ENCODE measurements at places on chromosomes 2 and 18. TPM values are rescaled to one million over a fixed set of nuclear protein-coding genes. Genes with fewer than 3 reads are reported as not detected.

The ABCG5 gene
- not detected for total RNA-seq

The NT5DC4 gene
- not detected for total RNA-seq

The DNAJC5G gene
- total RNA-seq, result not detected

GRCh38 chr2:112884869-112885505 is 26.0 kb upstream of the IL37 start:
- DNase-seq, result peak; percentile 76

DNA sequence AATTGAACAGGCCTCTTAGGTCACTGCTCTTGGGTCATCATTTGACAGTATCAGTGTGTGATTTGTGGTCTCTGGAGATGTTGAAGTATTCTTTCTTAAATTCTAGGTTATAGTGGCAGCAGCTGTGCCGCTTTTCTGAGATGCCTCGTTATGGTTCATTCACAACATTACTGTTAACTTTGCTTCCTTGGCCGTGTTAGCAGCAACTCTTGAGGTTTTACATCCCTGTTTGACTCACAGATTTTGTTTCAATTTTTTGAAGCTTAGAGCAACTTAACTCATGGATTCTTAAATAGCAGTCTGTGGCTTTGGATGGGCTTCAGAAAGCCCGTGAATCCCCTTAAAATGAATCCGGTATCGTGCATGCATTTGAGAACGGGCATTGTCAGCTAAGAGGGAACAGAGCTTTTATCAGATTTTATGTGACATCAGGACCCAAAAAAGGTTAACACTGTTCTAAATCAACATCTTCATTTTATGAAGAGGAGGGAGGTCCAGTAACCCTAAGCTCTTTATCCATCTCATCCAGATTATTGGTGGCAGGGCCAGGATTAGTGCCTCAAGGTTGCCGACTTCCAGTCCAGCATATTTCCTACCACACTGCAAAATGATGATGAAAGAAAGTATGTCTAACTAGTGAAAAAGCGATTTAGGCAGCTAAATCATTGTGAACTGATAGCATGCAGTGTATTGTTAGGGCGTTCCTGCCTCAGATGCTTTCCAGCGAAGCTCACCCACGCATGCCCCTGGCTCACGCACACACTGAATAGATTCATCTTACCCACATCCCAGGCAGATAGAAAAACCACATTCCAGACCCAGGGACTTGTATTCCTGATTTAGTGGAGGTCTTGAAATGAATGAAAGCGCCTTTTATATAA is 5.1 kb downstream of the TRIB2 start:
- DNase-seq, result no peak
